ENCODE measurements at places on chromosomes 12 and 14.

DNA sequence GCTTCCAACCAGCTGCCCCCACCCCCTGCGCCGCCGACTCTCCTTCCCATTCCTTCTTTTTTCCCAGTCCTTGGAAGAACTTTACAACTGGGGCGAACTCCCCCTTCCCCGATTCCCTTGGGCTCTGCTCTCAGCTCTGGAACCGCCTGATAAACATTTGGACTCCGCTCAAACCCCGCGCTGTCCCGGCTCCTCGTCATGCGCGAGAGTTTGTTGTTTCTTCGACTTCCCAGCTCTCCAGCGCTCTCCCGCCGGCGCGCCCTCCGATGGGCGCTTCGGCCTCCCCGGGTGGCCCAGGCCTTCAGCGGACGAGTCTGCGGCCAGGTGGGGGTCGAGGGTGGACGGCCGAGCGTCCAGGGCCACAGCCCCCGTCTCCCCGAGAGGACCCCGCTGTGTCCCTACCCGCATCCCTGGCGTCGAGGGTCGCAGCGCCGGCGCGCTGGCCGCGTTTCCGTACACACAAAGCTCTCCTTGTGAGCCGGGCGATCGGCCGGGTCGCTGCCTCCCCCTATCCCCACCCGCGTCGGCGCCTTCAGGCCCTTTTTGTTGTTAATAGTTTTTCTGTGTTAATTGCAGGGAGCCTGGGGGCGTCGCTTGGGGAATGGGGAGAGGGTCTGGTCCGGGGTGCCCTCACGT lies 847 bp downstream of the MMP14 start:
- DNase-seq = no peak

- DNase-seq = no peak
These were observed 126.5 kb upstream of the CCND2 start for GRCh38 chr12:4147031-4147481.

- no peak for DNase-seq
These were observed 7.2 kb upstream of the CACNA2D4 start for GRCh38 chr12:1925684-1926006.

DNA sequence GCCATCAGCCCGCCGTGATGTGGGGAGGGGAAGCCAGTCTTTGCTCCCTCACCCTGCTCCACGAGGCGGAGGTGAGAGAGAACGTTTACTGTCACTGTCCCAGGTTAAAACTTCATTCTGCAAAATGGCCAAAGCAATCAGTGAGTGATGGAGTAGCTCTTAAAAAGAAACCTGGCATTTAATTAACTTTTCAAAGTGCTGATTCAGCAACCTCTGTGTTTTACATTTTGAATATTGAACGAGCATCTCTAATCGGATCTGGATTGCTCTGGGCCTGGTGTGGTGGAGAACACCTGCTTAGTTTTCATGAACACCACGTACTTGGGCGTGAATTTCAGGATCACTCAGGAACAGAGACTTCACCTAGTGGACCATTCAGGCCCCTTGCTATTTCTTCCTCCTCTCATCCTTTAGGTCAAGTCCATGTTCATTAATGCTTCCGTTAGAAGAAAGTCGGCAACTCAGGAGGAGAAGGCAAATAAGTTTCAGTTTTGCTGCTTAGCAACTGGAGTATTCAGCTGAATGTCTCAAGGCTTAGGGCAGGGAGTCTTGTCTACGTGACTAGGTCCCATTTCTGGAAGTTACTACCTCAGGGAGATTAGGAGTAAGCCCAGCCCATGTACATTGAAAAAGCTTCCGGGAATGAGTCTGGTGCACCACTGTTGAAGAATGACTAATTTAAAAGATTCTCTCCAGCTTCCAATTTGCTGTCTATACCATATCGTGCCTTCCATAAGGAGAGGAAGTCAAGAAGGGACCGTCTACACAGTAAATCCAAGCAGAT lies 68.2 kb downstream of the IFT43 start:
- DNase-seq = no peak

DNA sequence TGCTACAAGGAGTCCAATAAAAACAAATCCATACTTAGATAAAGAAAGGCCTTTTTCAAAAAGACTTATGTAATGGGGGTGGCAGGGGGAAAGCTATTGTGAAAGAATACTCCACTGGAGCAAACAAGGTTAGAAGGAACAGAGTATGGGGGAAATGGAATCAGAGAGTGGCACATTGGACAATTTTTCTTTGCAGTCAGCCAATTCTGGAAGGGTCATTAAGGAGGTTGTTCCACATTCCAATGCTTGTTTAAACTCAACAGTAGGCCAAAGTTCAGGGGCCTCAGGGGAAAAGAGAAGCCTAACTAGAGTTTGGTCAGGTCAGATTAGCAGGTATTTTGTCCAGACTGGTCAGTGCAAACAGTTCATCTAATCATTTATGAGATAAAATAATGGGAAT lies 105.2 kb upstream of the RESF1 start:
- DNase-seq = no peak

DNA sequence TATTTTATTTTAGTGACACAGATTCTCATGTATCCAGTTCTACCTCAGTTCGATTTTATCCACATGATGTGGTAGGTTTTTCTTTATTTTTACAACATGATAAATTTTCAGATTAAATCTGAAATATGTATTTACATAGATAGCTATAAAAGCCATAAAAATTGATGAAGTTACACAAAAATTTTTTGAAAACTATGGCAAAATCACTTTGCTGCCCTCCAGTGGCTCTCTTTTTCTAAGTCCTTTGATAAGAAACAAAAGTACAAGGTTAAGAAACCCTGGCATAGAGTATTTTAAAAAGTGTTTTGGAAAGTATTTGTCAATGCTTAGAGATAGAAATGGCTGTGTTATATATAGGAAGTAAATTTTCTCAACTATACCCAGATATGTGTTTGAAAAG lies 104.2 kb downstream of the PCNX1 start:
- DNase-seq = no peak

DNA sequence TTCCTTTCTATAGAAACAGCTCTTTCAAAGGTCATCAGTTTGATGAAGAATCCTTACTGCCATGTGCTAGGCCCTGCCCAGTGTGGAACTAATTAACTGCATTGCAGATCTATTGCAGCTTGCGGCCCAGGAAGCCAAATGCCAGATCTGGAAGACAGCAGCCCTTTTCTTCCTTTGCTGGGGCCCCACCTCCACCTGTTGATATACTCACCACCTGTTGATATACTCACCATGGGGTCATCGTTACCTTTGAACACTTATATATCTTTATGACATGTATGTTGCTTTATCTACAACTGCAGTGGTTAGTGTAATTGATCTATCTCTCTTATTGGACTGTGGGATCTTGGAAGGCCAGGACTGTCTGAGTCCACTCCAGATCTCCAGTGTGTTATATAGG lies 292.5 kb downstream of the ATP23 start:
- no peak for DNase-seq

DNA sequence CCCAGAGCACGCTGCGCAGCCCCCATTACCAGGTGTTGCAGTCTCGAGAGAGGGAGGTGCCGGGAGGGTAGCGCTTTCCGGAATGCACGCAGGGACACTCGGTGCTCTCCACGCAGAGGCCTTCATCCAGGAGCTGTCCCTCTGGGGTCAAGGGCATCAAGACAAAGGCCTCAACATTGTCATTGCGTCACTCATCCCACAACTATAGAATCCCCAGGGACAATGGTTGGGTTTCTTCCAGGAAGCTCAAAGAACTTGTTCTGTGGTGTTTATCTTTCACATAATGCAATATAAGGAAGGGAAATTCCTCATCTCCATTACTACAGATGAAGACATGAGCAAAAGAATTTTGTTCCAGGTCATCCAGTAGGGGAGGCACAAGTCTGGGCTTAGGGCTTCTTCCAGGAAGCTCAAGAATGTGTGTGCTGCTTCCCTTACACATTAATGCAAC lies 52.1 kb downstream of the VWF start:
- no peak for DNase-seq

DNA sequence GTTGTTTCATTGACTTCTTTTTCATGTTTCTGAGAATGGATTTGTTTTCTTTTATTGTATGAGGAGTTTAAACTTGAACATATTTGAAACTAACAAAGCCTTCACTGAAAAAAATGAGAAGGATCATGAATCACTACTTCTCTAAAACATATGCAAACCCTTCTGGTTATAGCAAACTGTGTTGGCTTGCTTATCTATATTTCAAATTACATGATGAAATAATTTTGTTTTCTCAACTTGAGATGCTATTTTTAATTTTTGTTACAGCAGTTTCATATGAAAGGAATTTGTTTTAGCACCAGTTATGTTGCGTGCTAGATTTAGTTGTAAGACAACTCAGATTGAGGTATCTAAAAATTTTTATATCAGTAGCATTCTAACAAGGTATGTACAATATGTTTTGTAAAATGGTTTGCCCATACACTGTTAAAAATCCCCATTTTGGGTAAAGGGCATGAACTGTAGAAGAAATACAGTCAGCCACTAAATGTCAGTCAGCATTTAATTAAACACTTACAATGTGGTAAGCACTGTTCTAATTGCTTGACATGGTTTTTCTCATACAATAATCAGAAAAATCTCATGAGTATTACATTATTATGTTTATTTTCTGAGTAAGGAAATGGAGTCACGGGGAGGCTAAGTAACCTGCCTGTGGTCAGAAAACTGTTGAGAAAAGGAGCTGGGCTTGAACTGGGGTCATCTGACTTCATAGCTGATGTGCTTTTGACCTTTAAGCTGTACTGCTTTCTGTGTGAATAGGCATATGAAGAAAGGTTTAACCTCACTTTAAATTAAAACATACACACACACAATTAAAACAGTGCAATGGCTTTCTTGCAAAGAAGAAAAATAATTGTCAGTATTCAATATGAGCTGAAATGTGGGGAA lies 105.7 kb downstream of the PLEKHA5 start:
- no peak for DNase-seq

- DNase-seq = no peak
These were observed 373.4 kb downstream of the FOXG1 start for GRCh38 chr14:29140016-29140415.

- DNase-seq = no peak
These were observed 1.7 kb downstream of the LMBR1L start for GRCh38 chr12:49108958-49109404.

GRCh38 chr12:87612996-87613395 lies 416.2 kb downstream of the C12orf50 start:
- DNase-seq = no peak

DNA sequence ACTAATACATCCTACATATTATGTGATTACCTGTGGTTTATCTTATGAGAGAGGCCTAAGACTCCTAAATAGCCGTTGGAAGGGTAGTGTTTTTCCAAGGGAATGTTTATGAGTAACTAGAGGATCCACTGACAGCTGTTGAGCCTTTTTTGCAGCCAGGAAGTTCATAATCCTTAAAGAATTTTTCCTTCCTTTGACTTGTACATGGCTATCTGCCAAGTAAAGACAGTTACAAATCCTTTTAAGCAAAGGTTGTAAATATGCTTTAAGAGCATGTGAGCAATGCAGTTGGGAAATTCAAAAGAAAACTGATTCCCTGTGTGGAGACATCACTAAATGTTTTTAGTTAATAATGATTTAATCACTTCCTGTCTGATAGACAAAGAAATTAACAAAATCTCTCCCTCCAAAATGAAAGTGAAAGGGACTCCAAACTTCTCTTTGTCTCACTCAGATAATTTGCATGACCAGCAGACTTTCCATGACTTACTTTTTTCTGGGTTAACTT lies 333.8 kb downstream of the PDZRN4 start:
- no peak for DNase-seq

- no peak for DNase-seq
These were observed 4.4 kb downstream of the MMP19 start for GRCh38 chr12:55838361-55838760.

GRCh38 chr14:103594265-103594664 lies 31.5 kb downstream of the COA8 start:
- DNase-seq = no peak

DNA sequence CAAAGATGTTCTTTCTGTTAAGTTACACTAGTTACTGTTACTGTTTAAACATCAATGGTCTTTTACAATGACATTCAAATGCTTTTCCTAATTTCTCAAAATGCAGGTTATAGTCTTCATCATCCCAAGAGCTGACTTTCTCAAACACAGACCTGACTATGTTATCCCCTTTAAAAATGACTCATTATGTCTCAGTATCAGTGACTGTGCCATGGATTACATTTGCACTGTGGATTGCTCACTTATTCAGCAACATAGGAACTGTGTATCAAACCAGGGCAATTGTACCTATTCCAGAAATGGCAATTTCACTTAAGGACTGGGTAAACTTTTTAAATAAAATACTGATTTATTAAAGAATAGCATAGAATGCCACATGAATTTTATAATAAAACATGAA lies 630.2 kb upstream of the NOVA1 start:
- no peak for DNase-seq

DNA sequence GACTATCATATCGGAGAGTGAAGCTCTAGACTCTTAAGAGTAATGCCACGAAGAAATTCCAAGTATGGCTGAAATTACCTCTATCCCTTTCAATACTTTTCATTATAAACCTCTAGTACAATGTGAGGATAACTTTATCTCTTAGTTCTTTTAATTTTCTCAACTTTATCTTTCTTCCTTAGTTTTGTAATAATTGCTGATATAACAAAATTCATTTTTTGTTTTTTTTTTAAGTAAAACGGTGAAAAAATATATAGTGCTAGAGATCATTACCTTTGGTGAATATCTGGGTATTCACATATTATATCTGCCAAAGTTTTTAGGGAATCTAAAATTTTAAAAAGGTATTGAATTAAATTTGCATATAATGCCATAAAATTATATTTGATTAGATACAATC lies 19.5 kb upstream of the DNAAF2 start:
- DNase-seq = no peak

DNA sequence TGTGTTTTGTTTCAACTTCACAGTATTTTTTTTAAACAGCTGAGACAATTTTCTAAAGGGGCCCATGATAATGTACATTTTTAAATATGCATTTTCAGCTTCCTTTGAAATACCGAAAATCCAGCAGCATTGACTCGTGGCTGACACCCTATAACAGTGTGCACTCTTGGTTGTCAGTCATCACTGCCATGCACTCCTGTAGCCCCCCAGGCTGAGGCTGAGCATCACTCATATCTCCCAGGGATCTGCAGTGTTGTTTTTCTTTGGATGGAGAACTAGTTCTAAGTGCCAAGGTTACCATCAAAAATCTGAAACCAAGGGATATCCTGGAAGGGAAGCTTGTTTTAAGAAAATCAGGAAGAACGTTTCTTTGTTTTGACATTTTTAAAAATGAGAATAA lies 81.2 kb downstream of the C14orf132 start:
- no peak for DNase-seq

DNA sequence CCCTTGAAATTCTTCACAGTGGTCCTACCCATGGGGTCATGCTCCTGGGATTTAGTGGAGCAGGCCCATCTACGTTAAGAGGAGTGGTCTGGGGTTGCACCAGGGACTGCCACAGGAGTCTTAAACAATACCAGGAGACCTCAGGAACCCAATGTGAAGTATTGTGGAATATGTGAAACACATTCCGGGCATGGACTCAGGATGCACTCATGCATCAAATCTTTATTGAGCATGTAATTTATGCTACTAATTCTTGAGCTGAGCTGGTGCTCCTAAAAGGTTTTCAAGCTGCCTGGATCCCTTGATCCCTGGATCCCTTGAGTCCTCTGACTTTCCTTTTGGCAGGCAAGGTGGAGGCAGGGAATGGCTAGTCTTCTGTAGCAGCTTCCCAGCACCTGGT lies 8.8 kb downstream of the SERPINA10 start:
- DNase-seq = no peak

- DNase-seq = no peak
These were observed 88.1 kb downstream of the BCL2L14 start for GRCh38 chr12:12158858-12159257.

Data from stimulated activated CD4-positive, alpha-beta T cell treated with anti-CD3 and anti-CD28 coated beads, TNF-alpha, amount 100 ng/mL, for 48 hours (primary cell).